ENCODE measurements at places on chromosomes 5 and 9. TPM values are rescaled to one million over a fixed set of nuclear protein-coding genes. Genes with fewer than 3 reads are reported as not detected.
A peak's percentile ranks its signal among the peaks of the same experiment; 100 is the strongest.

GRCh38 chr9:106869458-106869857 is 6.5 kb downstream of the ZNF462 start:
- H3K27ac ChIP-seq: peak overlapping the region; percentile 62
- no peaks in the 10 kb centered on the region for H3K27me3 ChIP-seq
- no peaks in the 10 kb centered on the region for H3K36me3 ChIP-seq
- H3K4me1 ChIP-seq: peaks cover 48% of the 10 kb centered on the region

- H3K4me1 ChIP-seq: no peaks in the 10 kb centered on the region
- H3K4me3 ChIP-seq: no peak overlapping the region
- no peaks in the 10 kb centered on the region for H3K27me3 ChIP-seq
- H3K27ac ChIP-seq: no peak overlapping the region
- H3K36me3 ChIP-seq: no peaks in the 10 kb centered on the region
These were observed 489.4 kb downstream of the PRELID2 start for GRCh38 chr5:145345511-145346287.

- no peaks in the 10 kb centered on the region for H3K36me3 ChIP-seq
- no peaks in the 10 kb centered on the region for H3K27me3 ChIP-seq
- no peak for DNase-seq
These were observed 46.4 kb upstream of the CTXN3 start for GRCh38 chr5:127602481-127602880.

GRCh38 chr5:170541146-170541769 is 37.4 kb downstream of the KCNIP1 start:
- no peaks in the 10 kb centered on the region for H3K36me3 ChIP-seq
- H3K4me1 ChIP-seq: no peaks in the 10 kb centered on the region
- no peak overlapping the region for H3K4me3 ChIP-seq
- DNase-seq: no peak

DNA sequence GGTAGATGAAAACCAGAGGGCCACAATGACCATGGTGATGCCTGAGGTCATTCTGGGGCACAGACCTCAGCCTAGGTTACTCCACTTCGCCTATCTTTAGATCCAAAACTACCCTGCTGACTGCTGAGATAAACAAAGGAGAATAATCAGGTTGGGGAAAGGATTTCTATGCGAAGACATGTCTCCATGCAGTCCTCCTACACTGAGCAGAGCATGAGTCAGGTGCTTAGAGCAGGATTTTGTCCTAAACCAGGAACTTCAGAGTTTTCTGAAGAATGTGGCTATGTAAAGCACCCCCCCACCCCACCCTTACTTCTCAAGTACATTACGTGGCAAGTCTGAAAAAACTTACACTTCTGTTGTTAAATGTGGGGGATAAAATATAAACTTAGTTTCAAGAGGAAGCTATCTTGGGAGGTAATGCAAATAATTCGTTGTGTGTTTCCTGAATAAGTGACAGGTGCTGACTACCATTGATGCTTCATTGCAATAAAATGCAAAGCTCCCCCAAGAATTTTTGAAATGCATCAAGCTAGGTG is 19.4 kb downstream of the PDCD1LG2 start:
- H3K36me3 ChIP-seq: no peaks in the 10 kb centered on the region
- no peak overlapping the region for H3K27ac ChIP-seq
- no peak for DNase-seq
- H3K4me3 ChIP-seq: no peak overlapping the region
- H3K4me1 ChIP-seq: peaks cover 21% of the 10 kb centered on the region

CDKN2B gene
- total RNA-seq: 17.9 TPM

C5orf58 gene
- not detected for total RNA-seq
